ENCODE measurements at places on chromosomes 7 and 10. TPM values are rescaled to one million over a fixed set of nuclear protein-coding genes. Genes with fewer than 3 reads are reported as not detected.

The CHAT gene
- 0.62 TPM for total RNA-seq

DNA sequence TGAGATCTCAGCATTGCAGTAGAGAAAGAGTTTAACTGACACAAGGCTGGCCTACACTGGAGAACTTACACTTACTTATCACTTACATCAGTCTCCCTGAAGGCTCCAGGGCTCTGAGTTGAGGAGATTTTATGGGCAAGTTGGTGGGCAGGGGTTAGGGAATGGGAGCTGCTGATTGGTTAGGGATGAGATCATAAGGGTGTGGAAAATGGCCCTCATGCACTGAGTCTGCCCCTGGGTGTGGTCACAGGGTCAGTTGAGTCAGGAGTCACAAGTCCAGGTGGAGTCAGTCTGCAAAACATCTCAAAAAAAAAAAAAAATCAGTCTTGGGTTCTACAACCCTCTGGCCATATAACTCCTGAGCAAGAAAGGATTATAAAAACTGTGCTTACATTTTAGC is 60.5 kb downstream of the PPP1R17 start:
- DNase-seq, result no peak

The MBL2 gene
- not detected for total RNA-seq

The LRRC18 gene
- total RNA-seq, result not detected
